Daoy (cell line): ENCODE measurements at places on chromosomes 2 and 18. TPM values are rescaled to one million over a fixed set of nuclear protein-coding genes. Genes with fewer than 3 reads are reported as not detected.

BCL11A gene
- total RNA-seq, result 4.5 and 7.8 TPM in 2 replicates

DNA sequence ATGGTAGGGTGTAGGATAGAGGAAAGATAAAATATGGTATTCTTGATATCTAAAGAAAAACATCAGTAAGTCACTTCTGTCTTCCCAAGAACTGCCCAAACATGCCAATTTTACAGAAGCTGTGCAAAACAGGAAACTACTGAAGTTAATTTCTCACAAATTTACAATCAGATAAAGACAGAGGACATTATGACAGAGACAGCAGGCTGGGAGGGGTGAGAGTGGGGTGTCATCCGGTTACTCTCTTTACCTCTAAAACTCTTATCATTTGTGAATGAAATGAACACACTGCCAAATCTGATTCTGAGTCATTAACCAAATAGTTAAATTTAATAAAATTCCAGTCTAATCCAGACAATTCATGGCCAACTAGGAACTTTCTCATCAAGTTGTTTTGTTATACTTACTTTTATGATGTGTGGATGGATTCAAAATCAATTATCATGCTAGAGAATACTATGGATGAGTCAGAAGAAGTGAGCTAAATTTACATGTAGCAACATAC lies 323.2 kb upstream of the MEX3C start:
- no peak for DNase-seq

GRCh38 chr2:143742581-143742980 lies 613.4 kb downstream of the ARHGAP15 start:
- DNase-seq, result no peak

DNA sequence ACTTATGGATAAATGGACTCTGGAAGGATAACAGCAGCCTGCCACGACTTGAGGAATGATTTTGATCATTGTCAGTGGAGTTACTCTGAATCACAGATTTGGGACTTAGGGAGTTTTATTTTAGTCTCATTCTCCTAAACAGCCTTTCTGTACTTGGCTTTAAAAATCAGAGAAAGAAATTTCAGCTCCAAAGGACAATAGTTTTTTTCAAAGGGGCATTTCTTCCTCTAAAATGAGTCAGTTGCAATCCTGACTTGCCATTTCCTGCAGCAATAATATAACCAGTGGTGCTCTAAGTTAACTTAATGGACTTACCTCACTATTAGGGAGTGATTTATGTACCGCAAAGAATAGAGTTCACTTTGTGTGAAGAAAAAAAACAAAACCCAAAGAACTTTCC lies 35.1 kb upstream of the MTX2 start:
- DNase-seq, result peak; percentile 13

RALBP1 gene
- 38.2 and 39.7 TPM in 2 replicates for total RNA-seq
